ENCODE measurements at places on chromosomes 12 and 14. TPM values are rescaled to one million over a fixed set of nuclear protein-coding genes. Genes with fewer than 3 reads are reported as not detected.
A peak's percentile ranks its signal among the peaks of the same experiment; 100 is the strongest.

- no peak overlapping the region for H3K27ac ChIP-seq
- H3K27me3 ChIP-seq = peaks cover 57% of the 10 kb centered on the region
- no peak for DNase-seq
- no peaks in the 10 kb centered on the region for H3K36me3 ChIP-seq
- H3K4me1 ChIP-seq = peaks cover 17% of the 10 kb centered on the region
- H3K4me3 ChIP-seq = no peak overlapping the region
These were observed 3.6 kb upstream of the NPAS3 start for GRCh38 chr14:32934881-32935633.

PARPBP gene
- total RNA-seq = 25.9 TPM

- H3K27ac ChIP-seq = no peak overlapping the region
- no peaks in the 10 kb centered on the region for H3K4me1 ChIP-seq
- H3K4me3 ChIP-seq = no peak overlapping the region
- no peak for DNase-seq
- no peaks in the 10 kb centered on the region for H3K27me3 ChIP-seq
These were observed 189.6 kb downstream of the TMEM117 start for GRCh38 chr12:44025499-44025898.

ARHGDIB gene
- 640 TPM for total RNA-seq

DNA sequence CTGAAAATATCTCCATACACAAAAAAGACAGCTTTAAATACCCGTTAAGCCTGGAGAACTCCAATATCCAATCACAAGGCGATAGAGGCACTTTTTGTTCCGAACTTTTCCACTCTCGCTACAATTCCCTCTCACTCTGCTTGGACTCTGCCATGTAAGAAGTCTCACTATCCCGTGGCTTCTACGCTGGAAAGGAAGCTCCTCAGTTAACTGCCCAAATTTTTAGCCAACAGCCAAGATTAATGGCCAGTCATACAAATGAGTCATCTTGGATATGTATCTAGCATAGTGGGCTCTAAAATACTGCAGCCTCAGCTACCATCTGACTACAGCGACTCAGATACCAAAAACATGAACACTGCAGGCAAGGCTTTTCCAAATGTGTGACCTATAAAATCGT, 45.5 kb upstream of the RERGL start:
- H3K4me3 ChIP-seq = no peak overlapping the region
- H3K27me3 ChIP-seq = no peaks in the 10 kb centered on the region
- no peaks in the 10 kb centered on the region for H3K36me3 ChIP-seq
- no peaks in the 10 kb centered on the region for H3K4me1 ChIP-seq
- no peak for DNase-seq
- no peak overlapping the region for H3K27ac ChIP-seq

GRCh38 chr14:102916347-102917055, 6.0 kb upstream of the AMN start:
- DNase-seq = no peak
- H3K4me3 ChIP-seq = no peak overlapping the region
- no peak overlapping the region for H3K27ac ChIP-seq
- no peaks in the 10 kb centered on the region for H3K36me3 ChIP-seq
- no peaks in the 10 kb centered on the region for H3K27me3 ChIP-seq

GSC gene
- total RNA-seq = not detected

DNA sequence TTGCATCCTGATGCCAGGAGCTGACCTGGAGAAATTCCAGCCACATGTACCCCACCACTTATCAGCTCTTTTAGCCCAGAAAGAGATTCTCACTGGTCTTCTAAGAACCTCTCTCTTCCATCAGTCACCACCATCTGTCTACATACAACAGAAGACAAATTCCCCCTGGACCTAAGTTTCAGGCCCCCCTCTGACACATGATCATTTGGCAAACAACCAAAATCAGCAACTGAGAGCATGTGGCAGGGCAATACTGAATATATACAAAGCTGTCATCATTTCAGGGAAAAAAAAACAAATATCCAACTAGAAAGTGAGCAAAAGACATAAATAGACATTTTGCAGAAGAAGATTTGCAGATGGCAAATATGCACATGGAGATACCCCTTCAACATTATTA, 180.2 kb downstream of the FOXN3 start:
- H3K4me3 ChIP-seq = no peak overlapping the region
- peaks cover 4% of the 10 kb centered on the region for H3K36me3 ChIP-seq
- no peak for DNase-seq
- no peak overlapping the region for H3K27ac ChIP-seq

DNA sequence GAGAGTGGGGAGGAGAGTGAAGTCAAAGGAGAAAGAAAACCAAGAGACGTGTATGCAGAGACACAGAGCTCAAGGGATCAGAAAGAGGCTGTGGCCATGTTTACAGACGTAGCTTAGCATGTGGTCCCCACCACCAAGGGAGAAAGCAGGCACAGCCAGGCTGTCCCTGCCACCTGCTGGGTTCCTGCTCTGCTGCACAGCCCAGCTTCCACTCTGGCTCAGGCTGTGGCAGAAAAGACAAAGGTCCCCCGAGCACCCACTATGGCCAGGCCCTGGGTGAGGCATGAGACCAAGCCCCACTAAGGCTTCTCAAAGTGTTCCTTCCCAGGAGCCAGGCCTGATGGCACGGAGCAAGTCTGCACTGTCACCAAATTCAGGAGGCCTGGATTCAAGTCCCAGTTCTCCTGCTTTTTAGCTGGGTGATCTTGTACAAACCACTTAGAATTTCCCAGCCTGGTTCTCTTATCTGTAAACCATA, 25.9 kb upstream of the COL2A1 start:
- H3K4me1 ChIP-seq = no peaks in the 10 kb centered on the region
- DNase-seq = no peak
- H3K4me3 ChIP-seq = no peak overlapping the region
- no peak overlapping the region for H3K27ac ChIP-seq
- H3K36me3 ChIP-seq = no peaks in the 10 kb centered on the region

DNA sequence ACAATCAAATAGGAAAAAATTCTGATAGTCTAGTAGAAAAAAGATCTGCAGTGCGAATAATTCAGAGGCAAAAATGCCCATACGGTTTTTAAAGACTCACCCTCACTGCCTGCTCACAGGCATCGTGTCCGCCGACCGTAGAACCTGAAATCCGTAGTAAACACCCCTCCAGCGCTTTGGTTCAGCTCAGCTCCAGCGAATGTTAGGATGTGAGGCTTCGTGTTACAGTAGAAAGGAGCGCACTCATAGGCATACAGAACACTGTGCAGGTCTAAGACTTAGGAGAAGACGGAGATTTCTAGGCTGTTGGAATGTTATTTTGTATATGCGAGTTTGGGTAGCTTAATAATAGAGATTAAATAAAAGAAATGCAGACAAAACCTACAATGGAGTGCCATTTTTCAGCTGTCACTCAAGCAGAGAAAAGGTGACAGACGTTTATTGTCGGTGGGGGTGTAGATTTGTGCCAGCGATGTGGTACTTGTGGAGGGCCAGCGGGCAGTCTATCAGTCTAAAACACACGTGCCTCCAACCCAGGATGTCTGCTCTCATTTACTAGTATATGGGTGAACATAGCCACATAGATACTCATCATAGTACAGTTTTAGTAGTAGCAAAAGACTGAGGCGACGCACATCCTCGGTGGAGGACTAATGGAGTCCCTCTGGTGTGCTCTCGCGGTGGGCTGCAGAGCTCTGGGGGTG, 25.7 kb downstream of the SFSWAP start:
- H3K27ac ChIP-seq = no peak overlapping the region
- no peaks in the 10 kb centered on the region for H3K27me3 ChIP-seq
- H3K36me3 ChIP-seq = peaks cover 29% of the 10 kb centered on the region
- no peaks in the 10 kb centered on the region for H3K4me1 ChIP-seq
- DNase-seq = no peak
- H3K4me3 ChIP-seq = no peak overlapping the region

DNA sequence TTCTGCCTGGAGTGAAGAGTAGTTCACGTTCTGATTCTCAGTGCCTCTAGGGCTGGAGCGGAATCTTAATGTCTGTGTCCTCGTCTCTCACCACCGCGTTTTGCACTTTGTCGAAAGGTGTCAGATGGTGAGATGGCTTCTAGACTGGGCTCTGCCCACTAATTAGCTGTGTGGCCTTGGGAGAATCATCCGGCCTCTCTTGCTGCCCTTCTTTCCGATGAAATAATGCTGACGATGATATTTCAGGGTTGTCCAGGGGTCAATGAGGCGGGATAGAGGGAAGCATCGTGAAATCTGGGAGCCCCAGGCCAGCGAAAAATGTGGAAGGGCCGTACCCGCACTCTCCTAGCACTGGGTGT, 811 bp upstream of the GALNT16 start:
- no peak overlapping the region for H3K4me3 ChIP-seq
- peaks cover 4% of the 10 kb centered on the region for H3K4me1 ChIP-seq
- H3K36me3 ChIP-seq = no peaks in the 10 kb centered on the region

DNA sequence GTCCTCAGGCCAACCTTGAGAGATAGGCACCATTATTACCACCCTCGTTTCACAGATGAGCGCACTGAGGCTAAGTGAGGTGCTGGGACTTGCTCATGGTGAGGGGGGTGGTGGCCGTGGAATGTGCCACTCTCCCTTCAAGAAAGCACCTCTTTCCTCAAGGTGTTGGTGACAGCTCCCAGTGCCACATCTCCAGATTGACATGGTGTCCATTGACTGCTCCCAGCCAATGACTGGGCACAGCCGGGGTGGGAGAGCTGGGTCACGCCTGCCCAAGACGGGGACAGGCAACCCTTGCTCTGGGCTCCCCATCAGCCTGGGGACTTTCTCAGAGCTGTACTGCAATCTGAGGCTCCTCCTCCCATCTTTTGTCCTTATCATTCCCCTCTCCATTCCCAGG, 21.0 kb upstream of the MYL2 start:
- H3K4me3 ChIP-seq = no peak overlapping the region
- H3K4me1 ChIP-seq = peaks cover 6% of the 10 kb centered on the region
- H3K27ac ChIP-seq = no peak overlapping the region
- DNase-seq = no peak
- H3K36me3 ChIP-seq = no peaks in the 10 kb centered on the region

SERPINA4 gene
- not detected for total RNA-seq

ACRBP gene
- 1.2 TPM for total RNA-seq

- H3K36me3 ChIP-seq = no peaks in the 10 kb centered on the region
- no peak for DNase-seq
- H3K4me1 ChIP-seq = no peaks in the 10 kb centered on the region
These were observed 95.7 kb downstream of the PDE3A start for GRCh38 chr12:20463913-20464524.

PLEK2 gene
- total RNA-seq = 4.1 TPM

- DNase-seq = peak; percentile 23
- H3K4me1 ChIP-seq = peaks cover 54% of the 10 kb centered on the region
- H3K27ac ChIP-seq = peak overlapping the region; percentile 43
- H3K4me3 ChIP-seq = no peak overlapping the region
- H3K36me3 ChIP-seq = peaks cover 32% of the 10 kb centered on the region
These were observed 61.1 kb downstream of the WDR20 start for GRCh38 chr14:102200690-102201352.

- no peak overlapping the region for H3K27ac ChIP-seq
- no peaks in the 10 kb centered on the region for H3K4me1 ChIP-seq
- no peaks in the 10 kb centered on the region for H3K36me3 ChIP-seq
- H3K4me3 ChIP-seq = no peak overlapping the region
- no peak for DNase-seq
These were observed 237.0 kb upstream of the TBX3 start for GRCh38 chr12:114920771-114921554.

- peaks cover 72% of the 10 kb centered on the region for H3K27me3 ChIP-seq
- peaks cover 6% of the 10 kb centered on the region for H3K4me1 ChIP-seq
- no peaks in the 10 kb centered on the region for H3K36me3 ChIP-seq
These were observed 5.5 kb downstream of the NKX2-1 start for GRCh38 chr14:36514278-36515104.

GRCh38 chr12:6458281-6459003, 6.6 kb downstream of the TAPBPL start:
- peak overlapping the region; percentile 71 for H3K27ac ChIP-seq
- H3K4me1 ChIP-seq = peaks cover 80% of the 10 kb centered on the region
- DNase-seq = peak; percentile 11
- peaks cover 85% of the 10 kb centered on the region for H3K36me3 ChIP-seq
- H3K4me3 ChIP-seq = no peak overlapping the region

DNA sequence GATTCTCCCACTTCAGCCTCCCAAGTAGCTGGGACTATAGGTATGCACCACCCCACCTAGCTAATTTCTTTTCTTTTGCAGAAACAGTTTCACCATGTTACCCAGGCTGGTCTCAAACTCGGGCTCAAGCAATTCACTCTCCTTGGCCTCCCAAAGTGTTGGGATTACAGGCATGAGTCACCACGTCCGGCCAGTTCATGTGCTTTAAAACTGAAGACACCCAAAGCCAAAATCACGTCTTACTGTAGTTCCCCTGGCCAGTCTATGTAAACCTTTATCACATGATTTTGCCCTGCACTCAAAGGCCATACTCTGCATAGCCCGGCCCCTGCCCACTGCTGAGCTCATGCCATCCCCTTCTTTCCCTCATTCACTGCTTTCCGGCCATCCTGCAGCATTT, 4.5 kb downstream of the ALKBH2 start:
- H3K27me3 ChIP-seq = no peaks in the 10 kb centered on the region
- peaks cover 32% of the 10 kb centered on the region for H3K36me3 ChIP-seq
- H3K27ac ChIP-seq = no peak overlapping the region
- H3K4me1 ChIP-seq = peaks cover 30% of the 10 kb centered on the region

- no peaks in the 10 kb centered on the region for H3K27me3 ChIP-seq
- H3K36me3 ChIP-seq = no peaks in the 10 kb centered on the region
- no peak overlapping the region for H3K4me3 ChIP-seq
- H3K4me1 ChIP-seq = peaks cover 26% of the 10 kb centered on the region
These were observed 53.1 kb upstream of the FBRSL1 start for GRCh38 chr12:132436791-132437251.

DNA sequence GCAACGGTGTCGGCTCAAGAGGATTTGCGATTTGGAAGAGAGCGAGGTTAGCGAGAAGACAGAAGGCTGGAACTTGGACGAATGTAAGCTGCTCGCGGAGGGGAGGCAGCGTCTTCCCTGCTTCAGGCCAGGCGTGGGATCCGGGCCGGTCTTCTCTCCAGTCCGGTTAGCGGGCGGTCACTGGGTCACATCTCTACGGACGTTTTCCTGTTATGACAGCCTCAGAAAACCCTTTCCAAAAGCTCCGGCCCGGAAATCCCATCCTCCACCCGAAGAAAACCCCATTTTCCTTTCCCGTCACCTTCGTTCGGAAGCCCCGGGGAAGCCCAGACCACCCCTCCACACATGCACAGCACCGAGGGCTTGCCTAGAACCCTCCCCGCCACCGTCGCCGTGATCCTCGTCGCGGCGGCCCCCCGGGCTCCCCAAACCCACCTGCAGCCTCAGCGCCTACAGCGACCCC, 268 bp downstream of the NDUFB1 start:
- H3K27ac ChIP-seq = peak overlapping the region; percentile 97
- H3K4me1 ChIP-seq = peaks cover 27% of the 10 kb centered on the region
- no peaks in the 10 kb centered on the region for H3K27me3 ChIP-seq
- peak overlapping the region; percentile 94 for H3K4me3 ChIP-seq
- no peak for DNase-seq

GRCh38 chr12:47900131-47901062, 4.4 kb downstream of the VDR start:
- H3K4me1 ChIP-seq = peaks cover 69% of the 10 kb centered on the region
- peak overlapping the region; percentile 63 for H3K4me3 ChIP-seq
- no peaks in the 10 kb centered on the region for H3K27me3 ChIP-seq
- peak; percentile 32 for DNase-seq
- peaks cover 78% of the 10 kb centered on the region for H3K36me3 ChIP-seq
- peak overlapping the region; percentile 3 for H3K27ac ChIP-seq

GRCh38 chr12:111269718-111270117, 99.2 kb downstream of the PHETA1 start:
- H3K27ac ChIP-seq = no peak overlapping the region
- H3K27me3 ChIP-seq = no peaks in the 10 kb centered on the region
- no peaks in the 10 kb centered on the region for H3K36me3 ChIP-seq
- no peak for DNase-seq
- no peak overlapping the region for H3K4me3 ChIP-seq

GRCh38 chr14:57297852-57298251, 29.1 kb downstream of the AP5M1 start:
- no peaks in the 10 kb centered on the region for H3K36me3 ChIP-seq
- H3K4me3 ChIP-seq = no peak overlapping the region
- H3K27me3 ChIP-seq = no peaks in the 10 kb centered on the region
- DNase-seq = no peak
- no peaks in the 10 kb centered on the region for H3K4me1 ChIP-seq

ITGB7 gene
- 168 TPM for total RNA-seq
